ENCODE measurements at places on chromosomes 6 and 20.

DNA sequence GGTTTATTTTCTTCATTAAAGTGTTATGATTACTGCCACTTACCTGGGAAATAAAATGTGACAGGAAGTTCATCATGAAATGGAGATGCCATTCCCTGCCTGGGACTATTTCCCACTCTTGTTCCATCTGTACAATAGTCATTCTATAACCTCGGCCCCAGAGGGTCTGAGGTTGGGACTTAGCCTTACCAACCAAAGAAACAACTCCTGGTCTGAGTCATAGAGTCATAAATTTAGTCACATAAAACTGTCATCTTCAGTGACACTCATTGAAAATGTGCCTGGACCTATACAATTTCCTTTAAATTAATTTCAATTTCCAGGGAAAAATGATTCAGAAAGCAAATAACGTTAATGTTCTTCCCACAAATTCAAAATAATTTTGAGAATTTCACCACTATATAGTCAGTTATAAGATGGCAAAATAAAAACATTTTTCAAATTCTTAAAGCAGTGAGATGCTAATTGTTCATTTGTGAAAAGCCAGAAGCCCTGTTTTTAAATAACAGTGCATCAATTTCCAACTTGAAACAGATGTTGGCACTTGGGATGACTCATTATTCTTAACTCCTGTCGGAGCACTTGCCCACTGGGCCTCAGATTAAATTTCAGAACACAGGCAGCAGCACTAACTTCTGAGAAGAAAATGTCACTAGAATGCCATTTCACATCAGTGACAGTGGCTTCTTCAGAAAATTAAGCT, 201.2 kb upstream of the SMLR1 start:
- no peak for DNase-seq

DNA sequence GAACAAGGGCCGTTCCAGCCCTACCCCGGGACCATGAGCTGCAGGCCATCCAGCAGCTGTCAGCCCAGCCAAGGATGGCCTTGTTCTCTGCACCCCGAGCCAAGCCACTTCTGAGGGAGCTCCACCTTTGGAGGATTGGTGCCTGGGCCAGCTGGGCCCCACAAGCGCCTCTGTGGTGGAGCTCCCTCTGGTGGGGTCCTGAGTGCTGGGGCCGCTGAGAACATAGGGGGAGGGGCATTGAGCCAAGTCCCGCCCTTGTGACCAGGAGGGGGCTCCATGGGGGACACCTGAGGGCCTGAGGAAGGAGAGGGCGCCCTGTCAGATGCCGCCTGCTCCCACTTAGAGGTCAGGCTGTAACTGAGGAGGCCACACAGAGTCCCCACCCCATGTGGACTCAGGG, 43.2 kb downstream of the YTHDF1 start:
- DNase-seq, result no peak

- DNase-seq, result peak; percentile 12
Observed at GRCh38 chr6:10633216-10633615, 61.2 kb downstream of the C6orf52 start.

GRCh38 chr6:105648276-105648675, 245.4 kb upstream of the PREP start:
- no peak for DNase-seq

DNA sequence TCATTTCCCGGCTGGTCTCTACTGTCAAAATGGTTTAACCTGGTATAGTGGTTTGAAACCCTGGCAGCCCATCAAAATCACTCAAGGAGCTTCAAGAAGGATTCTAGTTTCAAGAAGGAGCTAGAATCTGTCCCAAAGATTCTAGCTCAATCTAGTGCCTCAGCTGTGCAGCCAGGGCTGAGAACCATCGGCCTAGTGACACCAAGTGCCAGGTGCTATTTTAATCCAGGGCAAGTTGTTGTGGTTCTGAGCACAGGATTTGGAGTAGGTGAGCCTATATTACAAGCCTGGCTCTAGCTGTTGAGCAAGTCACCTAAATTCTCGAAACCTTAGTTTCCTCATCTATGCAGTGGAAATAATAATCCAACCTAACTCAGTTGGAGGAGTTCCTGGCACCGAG, 3.7 kb downstream of the MOCS1 start:
- DNase-seq, result no peak

- no peak for DNase-seq
Observed at GRCh38 chr6:159777240-159777904, 12.0 kb downstream of the TCP1 start.

DNA sequence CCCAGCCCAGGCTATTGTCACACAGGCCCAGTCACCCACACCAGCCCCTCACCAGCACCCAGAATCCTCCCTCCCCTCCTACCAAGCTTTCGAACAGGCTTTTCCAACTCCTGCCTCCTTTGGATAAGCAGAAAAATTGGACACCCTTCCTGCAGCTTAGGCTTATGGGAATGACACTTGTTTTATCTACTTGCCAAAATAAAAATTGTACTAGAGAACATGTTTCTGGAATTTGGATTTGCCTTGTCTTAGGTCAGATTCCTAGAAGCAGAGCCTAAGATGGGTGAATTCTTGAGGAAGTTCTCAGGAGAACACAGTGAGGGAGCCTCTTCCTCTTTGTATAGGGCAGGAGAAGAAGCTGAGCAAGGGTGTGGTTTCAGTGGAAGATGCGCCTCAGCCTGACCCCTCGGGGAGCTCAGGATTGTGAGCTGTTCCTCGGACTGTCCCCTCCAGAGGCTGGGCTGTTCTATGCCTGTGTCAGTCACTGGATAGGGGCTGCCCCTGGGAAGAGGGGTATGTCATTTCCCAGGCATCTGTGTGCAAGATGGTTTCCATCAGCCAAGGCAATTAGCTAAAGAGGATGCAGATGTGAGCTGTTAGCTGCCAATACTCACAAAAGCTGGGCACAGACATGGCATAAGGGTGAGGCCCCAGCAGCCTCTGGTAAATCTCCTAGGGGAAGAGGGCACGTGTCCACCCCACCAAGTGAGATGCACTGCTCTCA, 33.9 kb downstream of the ITPR3 start:
- DNase-seq, result no peak

GRCh38 chr20:25280051-25280573, 32.2 kb downstream of the PYGB start:
- DNase-seq, result no peak

GRCh38 chr6:43076464-43077332, 584 bp downstream of the PTK7 start:
- DNase-seq, result no peak

DNA sequence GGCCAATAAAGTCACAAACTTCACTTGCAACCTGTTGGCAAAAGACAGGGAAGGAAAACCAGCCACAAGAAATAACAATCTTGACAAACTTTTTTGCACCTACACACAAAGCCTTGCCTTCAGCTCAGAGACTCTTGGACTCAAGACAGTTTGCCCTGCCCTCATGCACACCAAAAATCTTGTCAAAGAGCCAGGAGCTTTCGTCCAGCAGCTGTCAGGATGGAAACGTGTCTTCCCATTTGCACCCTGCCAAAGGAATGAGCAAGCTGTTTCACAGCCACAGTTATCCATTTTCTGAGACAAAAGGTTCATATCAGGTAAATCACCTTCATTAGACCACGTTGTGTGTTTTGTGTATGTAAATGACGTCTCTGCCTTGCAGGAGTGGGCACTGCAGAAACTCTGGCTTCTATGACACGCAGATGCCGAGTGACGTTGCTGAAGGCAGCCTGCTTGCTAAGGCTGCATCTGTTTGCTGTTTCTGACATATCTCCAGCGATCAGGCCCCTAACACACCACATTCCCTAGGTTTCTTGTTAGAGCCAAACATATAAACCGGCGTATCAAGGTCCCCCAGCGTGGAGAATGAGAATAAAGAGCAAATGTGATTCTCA, 193.4 kb downstream of the SYNDIG1 start:
- DNase-seq, result no peak

- no peak for DNase-seq
Observed at GRCh38 chr6:128605961-128606360, 85.6 kb upstream of the PTPRK start.

DNA sequence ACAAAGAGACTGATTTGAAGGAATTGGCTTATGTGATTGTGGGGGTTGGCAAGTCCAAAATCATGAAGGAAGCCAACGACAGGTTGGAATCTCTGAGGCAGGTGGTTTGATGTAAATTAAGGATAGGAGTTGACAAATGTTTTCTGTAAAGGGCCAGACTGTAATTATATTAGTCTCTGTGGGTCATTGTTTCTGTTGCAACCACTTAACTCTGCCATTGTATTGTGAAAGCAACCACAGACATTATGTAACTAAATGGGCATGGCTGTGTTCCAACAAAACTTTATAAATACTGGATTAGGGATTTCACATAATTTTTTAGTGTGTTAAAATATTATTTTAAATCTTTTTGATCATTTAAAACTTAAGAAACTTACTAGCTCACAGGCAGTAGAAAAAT, 199.2 kb upstream of the MYLIP start:
- DNase-seq, result no peak

GRCh38 chr20:14717134-14717999, 380.0 kb upstream of the FLRT3 start:
- DNase-seq, result no peak

- no peak for DNase-seq
Observed at GRCh38 chr6:155687645-155688044, 232.0 kb upstream of the NOX3 start.

- DNase-seq, result no peak
Observed at GRCh38 chr6:64357430-64357829, 721.8 kb downstream of the PHF3 start.

DNA sequence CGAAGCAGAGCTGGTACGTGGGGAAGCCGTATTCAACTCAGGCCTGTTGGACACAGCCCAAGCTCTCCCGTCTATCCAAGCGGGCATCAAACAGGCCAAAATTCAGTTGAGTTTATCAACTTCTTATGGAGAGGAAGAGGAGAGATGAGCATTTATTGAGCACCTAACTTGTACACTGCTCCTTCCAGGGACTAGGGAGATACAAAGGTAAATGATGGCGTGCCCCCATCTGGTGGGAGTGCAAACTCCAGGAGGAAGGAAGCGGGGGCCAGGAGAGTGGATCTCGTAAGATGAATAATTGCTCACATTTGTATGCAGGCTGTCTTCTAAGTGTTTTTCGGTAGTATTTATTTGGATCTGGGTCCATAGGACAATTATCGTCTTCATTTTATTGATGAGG, 146.6 kb downstream of the SOBP start:
- DNase-seq, result no peak

- no peak for DNase-seq
Observed at GRCh38 chr20:21921251-21921650, 215.8 kb downstream of the PAX1 start.

DNA sequence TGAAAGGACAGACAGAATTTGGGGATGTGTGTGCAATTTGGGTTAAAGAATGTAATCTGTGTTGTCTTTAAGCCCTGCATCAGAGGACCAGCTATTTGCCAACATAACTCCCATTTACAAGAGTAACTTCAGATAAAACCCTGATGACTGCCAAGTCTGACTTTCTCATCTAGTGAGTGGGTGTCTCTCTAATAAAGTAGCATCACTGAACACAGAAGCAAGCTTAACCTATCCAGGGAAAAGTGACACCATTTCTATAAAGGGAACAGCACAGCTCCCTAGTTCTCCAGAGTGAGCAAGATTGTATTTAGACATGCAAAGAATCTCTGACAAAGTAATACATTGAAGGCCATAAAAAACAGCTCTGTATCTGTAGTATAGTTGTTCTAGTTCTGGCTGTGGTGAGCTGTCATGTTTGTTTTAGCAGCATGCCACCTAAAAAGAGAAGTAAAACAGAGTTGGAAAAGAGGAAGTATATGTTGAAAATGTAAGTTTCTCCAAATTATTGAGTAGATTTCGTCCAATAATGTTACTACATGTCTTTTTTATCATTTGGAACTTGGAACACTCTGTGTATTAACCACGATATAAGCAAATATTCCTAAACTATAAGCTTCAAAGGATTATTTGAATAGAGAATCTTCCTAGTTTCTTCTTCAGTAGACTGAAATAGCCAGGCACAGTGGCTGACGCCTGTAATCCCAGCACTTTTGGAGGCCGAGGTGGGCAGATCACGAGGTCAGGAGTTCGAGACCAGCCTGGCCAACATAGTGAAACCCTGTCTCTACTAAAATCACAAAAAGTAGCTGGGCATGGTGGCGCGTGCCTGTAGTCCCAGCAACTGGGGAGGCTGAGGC, 8.8 kb upstream of the PIM1 start:
- no peak for DNase-seq

DNA sequence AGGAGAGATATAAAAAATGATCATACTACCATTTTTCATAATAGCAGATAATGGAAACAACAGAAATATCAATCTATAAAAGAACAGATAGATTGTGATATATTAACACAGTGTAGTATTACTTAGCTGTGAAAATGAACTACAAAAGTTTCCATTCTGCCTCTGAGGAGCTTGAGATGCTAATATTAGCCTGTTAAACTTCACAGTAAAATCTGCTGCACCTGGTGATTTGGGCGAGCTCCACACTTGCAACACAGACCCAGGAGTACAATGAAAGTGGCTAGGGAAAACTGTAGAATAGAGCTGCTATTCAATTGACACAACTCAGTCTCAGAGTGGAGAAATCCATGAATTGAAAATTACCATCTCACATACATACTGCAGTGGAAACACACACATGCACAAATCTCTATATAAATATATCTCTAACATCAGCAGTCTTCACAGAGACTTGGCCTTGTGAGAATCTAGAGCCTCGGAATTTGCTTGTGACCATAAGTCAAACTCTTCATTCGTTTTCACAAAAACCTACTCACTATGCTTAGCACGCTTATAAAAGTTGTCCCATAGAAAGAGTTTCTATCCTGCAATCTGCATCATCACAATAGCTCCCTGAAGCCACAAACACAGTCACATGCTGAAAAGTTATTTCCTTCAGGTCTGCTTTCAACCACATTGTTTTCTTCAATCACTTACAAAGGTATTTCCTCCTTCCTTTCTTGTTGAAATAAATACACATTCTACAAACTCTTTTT, 133.0 kb downstream of the PAK5 start:
- DNase-seq, result no peak

GRCh38 chr6:12280458-12280857, 9.7 kb upstream of the EDN1 start:
- no peak for DNase-seq

- no peak for DNase-seq
Observed at GRCh38 chr6:74551896-74552295, 654.0 kb downstream of the COL12A1 start.

DNA sequence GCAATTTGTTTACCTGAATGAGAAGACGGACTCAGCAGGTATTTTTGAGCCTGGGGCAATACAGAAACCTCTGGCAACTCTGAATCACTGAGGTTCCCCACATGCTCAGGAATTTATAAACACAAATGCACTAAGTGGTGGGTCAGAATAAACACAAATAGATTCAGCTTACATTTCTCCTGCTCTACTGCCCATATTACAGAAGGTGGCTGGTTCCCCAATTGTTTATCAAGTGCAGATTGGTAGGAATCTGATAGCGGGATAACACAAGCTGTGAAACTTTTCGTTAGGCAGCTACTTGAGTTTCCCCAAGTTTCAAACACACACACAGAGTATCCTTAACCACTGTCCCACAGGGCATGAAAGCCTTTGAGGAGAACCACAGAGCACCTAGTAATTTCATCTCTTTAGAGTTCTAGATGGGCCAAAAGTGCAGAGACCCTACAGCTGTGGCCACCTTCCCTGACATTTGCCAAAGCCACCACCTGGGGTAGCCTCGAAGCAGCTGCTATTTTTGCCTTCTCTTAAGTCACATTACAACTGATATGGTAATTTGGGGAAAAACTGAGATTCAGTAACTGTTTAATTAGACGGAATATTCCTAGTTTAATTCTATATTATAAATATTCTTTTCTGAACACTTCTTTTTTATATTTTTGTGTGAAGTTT, 204.2 kb upstream of the PTCHD4 start:
- DNase-seq, result no peak

GRCh38 chr20:44711237-44711636, 3.9 kb upstream of the CCN5 start:
- no peak for DNase-seq

All from CD4-positive, alpha-beta T cell treated with Interferon alpha-2 for 1 hour (primary cell).